ENCODE measurements at places on chromosomes 3 and 15. TPM values are rescaled to one million over a fixed set of nuclear protein-coding genes. Genes with fewer than 3 reads are reported as not detected.

TMC3 gene
- not detected for total RNA-seq

ADAMTS7 gene
- total RNA-seq: 1.3 TPM

TMEM207 gene
- total RNA-seq: 0.21 TPM

TUSC7 gene
- total RNA-seq: not detected

ECE2 gene
- total RNA-seq: not detected

DNA sequence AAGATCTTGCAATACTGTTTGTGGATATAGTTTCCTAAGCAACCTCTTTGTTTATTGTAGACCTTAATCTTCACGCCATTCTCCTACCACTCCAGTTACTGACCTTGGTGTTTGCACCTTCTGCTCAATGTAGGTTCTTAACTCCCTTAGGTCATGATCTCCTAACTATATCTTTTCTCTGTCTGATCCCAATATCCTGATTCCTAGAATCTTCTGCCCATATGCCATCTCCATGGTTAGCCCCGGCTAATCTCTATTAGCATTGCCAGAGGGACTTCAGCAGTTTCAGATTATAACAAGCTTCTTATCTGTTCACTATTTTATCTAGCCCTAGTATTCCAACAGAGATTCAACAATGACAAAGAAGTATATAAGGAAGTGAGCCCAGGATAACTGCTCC lies 64.9 kb downstream of the IMPG2 start:
- DNase-seq: no peak

GRCh38 chr3:132730891-132731580 lies 8.8 kb upstream of the NPHP3 start:
- DNase-seq: peak; percentile 76

DNA sequence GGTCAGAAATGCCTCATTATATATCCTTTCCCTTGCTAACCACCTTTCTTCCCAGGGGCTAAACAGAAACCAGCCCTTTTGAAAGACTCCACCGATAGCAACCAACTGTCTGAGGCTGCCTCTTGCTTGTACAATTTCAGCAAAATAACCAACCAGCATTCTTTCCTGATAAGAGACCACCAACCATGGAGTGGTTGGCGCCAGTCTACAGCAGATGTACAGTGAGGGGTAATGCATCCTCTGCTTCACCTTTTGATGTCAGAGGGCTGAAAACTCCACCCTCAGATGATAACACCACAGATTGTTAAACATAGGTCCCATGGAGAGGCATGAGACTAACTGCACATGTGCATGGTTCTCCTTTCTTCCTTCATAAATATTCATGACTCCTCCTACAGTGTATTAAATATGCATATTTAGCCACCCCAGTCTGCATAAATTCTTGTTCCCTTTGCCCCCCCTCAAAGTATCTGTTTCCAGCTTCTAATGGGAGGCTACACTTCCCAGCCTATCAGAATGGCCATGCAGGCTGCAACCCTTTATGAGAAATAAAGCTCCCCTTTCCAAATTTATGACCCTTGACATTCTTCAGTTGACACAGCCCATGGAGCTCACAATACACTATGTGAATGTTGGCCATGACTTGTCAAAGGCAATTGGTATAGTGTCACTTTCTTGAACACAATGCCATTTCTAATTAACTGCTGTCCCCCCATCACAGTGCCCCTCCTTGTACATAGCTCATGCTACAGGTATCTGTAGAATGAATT lies 48.3 kb downstream of the GABRB3 start:
- no peak for DNase-seq

GRCh38 chr3:127889461-127889863 lies 25.6 kb upstream of the KBTBD12 start:
- no peak for DNase-seq

GRCh38 chr3:58039601-58040000 lies 31.4 kb downstream of the FLNB start:
- no peak for DNase-seq

DNA sequence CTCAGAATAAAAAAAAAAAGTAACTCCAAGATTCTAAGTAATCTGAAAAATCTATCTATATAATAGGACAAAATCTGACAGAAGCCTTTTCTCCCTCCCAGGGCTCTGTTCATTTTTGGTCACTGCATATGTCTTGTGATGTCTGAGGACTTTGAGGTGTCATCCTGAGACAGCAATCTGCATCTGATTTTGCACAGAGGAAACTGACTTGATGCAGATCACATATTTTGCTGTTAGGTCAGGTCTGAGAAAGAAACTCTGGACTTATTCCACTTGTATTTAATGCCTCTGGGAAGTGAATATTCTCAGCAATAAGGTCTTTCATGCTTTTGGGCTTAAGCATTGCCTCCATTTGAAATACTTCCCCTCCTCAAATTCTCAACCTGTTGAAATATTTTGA lies 295.2 kb upstream of the THBS1 start:
- no peak for DNase-seq

DNA sequence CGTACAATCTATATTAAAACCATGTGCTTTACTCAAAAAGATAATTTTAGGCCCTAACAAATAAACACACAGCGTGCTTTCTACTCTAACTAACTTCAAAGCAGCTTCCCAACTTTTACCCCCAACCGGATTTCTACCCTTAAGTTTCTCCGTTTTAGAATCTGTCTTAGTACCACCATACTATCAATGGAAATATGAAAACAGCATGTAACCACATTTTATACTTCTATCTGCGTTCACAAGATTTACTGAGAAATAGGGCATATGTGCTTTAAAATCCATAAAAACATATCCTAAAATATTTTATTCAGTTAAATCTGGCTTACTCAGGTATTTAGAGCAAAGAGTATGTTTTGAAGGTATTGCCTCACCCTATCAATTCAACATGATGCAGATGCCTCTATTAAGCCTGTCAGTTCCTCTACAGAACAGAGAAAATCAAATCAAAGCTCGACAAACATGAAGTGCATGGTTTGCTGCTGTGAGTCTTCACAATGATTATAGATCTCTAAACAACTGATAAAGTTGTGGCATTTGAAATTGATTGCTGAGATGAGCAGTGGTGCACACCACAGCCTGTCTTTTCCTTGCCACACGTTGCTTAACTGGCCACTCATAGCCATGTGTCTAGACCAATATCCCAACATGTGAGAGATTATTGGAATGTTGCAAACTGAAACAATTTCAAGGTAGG lies 44.5 kb upstream of the ZPLD1 start:
- no peak for DNase-seq

- no peak for DNase-seq
These were observed at the start of gene SLC22A13 for GRCh38 chr3:38265604-38266307. Gene SLC22A13 (plus strand): TSS chr3:38265812. CDS start chr3:38265861, 49 bp downstream.

GRCh38 chr3:10743366-10744097 lies 72.5 kb upstream of the SLC6A11 start:
- DNase-seq: no peak

GRCh38 chr15:48370460-48370859 lies 39.2 kb downstream of the DUT start:
- DNase-seq: no peak

- DNase-seq: no peak
These were observed 354.9 kb upstream of the ATP11B start for GRCh38 chr3:182438398-182438797.

- no peak for DNase-seq
These were observed 6.8 kb downstream of the RBM5 start for GRCh38 chr3:50095352-50095998.

- DNase-seq: no peak
These were observed 55.4 kb downstream of the RASGRF1 start for GRCh38 chr15:79035111-79035601.

DNA sequence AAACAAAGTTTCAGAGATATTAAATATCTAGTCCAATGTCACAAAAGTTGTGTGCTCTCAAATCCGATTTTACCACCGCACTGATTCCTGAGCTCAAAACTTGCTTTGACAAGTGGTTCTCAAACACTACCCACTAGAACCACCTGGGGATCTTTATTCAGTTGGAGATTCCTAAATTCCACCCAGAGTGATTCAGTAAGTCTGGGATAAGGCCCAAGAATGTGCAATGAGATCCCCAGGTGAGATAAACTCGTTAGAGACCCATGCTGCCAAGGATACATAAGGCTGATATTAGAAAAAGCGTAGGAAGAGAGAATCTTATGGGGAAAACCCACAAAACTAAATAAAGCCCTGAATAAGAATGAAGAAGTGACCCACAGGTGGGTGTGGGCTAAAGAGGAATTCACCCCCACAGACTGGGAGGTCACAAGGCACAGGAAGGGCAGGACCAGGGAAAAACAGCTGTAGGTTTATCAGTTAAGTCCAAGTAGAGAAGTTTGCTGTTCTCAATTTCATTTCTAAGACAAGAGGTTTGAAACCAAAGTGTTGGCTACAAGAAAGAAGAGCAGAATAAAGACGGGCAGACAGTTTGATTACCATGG lies 11.5 kb upstream of the RPS17 start:
- DNase-seq: no peak

DNA sequence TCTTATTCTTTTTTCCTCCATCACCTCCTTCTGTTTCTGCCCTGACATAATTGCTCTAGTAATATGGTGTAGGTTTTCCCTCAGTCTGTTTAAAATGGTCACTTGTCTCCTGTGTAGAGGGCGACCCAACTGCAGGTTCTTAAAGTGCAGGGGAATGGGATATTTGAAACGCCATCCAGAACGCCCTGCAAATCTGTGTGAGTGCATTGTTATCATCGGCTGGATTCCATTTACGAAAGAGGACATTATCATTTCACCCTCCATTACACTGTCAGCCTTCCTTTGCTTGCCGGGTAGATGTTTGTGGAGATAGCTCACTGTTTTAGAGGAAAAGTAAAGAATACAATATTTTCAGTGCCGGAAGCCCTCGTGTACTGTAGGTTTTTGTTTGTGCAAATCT lies 354.0 kb downstream of the LRTM1 start:
- no peak for DNase-seq

DNA sequence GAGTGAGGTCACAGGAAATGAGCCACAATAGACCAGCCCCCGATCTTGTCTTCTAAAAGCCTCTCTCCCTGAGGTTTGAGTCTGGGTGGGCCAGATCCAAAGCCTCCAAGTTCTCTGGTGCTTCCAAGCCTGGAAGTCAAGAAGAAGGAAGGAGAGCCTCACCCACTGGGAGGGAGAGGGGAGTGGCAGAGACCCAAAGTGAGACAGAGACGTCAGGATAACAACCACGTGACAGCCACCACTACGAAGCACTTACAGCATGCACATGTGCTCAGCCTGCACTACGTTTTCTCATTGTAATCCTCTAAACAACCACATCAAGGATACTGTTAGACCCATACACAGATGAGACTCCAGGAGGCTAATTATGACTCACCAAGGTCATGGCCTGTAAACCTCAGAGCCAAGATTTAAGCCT lies 197.3 kb upstream of the LINGO1 start:
- DNase-seq: peak; percentile 30

DNA sequence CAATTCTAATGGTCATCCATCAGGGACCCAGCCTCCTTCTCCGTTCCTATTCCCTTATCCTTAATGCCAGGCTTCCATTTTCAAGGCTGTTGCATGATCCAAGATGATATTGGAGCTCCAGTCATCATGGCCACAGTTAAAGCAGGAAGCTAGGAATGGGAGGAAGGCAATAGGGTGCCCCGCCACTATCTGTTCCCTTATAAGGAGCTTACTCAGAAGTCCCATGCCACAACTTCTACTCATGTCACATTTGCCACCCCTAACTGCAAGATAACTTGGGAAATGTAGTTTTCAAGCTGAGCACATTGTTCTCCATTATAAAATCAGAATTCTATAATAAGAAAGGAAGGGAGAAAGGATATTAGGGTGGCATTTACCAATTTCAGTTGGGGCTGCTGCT lies 38.6 kb upstream of the SPSB4 start:
- no peak for DNase-seq

GRCh38 chr3:25692341-25692740 lies 27.6 kb upstream of the TOP2B start:
- no peak for DNase-seq

- DNase-seq: no peak
These were observed 10.0 kb upstream of the ISLR2 start for GRCh38 chr15:74120426-74120825.

DNA sequence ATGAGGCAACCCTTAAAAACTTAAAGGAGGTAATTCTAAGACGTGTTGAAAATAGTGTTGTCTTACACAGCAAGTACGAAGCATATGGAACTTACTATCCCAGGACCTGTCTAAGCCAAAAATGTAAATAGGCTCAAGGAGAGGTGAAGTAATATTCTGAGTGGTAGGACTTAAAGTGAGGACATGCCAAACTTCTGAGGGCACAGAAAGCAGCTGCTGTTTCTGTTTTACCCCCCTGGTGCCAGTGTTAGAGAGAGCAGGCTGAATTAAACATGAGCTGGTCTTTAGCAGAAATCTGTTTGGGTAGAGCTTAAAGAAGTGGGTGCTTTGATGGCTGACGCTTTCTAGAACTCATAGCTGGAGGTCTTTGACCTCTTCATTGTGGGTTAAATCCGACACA lies 149.7 kb upstream of the NPHP3 start:
- DNase-seq: no peak

GRCh38 chr3:113439606-113440005 lies 1.7 kb downstream of the CFAP44 start:
- DNase-seq: no peak

- DNase-seq: peak; percentile 25
These were observed 66.6 kb upstream of the IGF1R start for GRCh38 chr15:98581715-98582114.
